Fibroblast of skin of left quadriceps (primary cell): ENCODE measurements at places on chromosomes 5 and 9.
A peak's percentile ranks its signal among the peaks of the same experiment; 100 is the strongest.

GRCh38 chr5:150595466-150596031, 44.9 kb upstream of the SYNPO start:
- no peak for DNase-seq

GRCh38 chr5:4700069-4700468, 440.1 kb upstream of the ADAMTS16 start:
- peak; percentile 56 for DNase-seq

DNA sequence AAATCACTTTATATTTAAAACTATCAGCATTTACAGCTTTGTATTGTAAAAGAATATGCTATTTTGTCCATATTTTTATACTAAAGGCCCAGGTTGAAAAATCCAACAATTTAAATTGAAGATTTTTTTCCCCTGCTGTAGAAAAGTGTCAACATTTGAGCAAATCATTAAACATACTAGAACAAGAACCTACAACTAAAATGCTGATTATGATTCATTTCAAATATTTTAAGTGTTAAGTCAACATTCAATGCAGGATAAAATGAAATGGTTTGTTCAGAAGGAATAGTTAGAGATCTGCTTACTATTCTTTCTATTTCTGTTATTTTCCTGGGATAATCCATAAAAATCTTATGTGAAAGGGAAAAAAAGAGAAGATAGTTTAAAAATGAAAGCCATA, 866.5 kb upstream of the DMAC1 start:
- no peak for DNase-seq

GRCh38 chr9:136085815-136086212, 9.3 kb downstream of the NACC2 start:
- DNase-seq, result no peak

GRCh38 chr5:113378514-113378913, 56.3 kb downstream of the TSSK1B start:
- DNase-seq, result no peak
